Naive thymus-derived CD4-positive, alpha-beta T cell (primary cell): ENCODE measurements at places on chromosomes 7 and 10. TPM values are rescaled to one million over a fixed set of nuclear protein-coding genes. Genes with fewer than 3 reads are reported as not detected.

DNA sequence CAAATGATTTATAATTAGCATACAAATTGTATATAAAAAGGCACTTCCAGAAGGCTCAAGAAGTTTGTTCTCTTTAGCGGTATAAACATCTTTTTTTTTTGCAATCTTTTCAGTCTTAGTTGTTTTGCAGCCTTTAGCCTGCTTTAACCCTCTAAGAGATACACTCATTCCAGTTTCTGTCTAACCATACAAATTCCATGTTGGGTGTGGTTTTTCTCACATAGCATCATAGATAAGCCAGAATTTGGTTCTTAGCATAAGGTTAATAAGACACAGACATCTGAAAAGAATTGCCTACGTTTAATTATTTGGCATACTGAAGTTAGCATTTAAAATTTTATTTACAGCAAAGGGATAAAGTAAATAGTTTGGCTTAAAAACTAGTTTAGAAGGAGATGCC is 92.5 kb upstream of the NPVF start:
- no peaks in the 10 kb centered on the region for H3K36me3 ChIP-seq
- DNase-seq: no peak
- peaks cover 1% of the 10 kb centered on the region for H3K27me3 ChIP-seq
- H3K4me3 ChIP-seq: no peak overlapping the region

DNA sequence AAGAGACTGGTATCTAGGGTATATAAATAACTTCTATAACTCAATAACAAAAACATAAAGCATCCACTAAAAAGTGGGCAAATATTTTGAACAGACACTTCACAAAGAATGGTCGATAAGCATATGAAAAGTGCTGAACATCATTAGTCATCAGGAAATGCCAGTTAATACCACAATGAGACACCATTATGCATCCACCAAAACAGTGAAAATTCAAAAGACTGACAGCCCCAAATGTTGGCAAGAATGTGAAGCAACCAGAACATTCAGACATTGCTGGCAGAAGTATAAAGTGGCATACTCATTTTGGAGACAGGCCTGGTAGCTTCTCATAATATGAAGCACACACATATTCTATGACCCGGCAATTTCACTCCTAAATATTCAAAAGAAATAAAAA is 26.5 kb upstream of the GSAP start:
- H3K27ac ChIP-seq: no peak overlapping the region
- no peaks in the 10 kb centered on the region for H3K36me3 ChIP-seq
- DNase-seq: no peak
- no peaks in the 10 kb centered on the region for H3K4me1 ChIP-seq
- H3K4me3 ChIP-seq: no peak overlapping the region
- H3K27me3 ChIP-seq: no peaks in the 10 kb centered on the region

GRCh38 chr10:6455592-6455991 is 124.5 kb downstream of the PRKCQ start:
- H3K27me3 ChIP-seq: no peaks in the 10 kb centered on the region
- H3K4me1 ChIP-seq: no peaks in the 10 kb centered on the region
- H3K4me3 ChIP-seq: no peak overlapping the region
- no peak overlapping the region for H3K27ac ChIP-seq
- H3K36me3 ChIP-seq: peaks cover 35% of the 10 kb centered on the region

GRCh38 chr10:132929953-132930548 is 12.3 kb downstream of the CFAP46 start:
- no peaks in the 10 kb centered on the region for H3K27me3 ChIP-seq
- H3K36me3 ChIP-seq: no peaks in the 10 kb centered on the region
- H3K4me1 ChIP-seq: no peaks in the 10 kb centered on the region
- H3K4me3 ChIP-seq: no peak overlapping the region
- no peak for DNase-seq
- no peak overlapping the region for H3K27ac ChIP-seq

DNA sequence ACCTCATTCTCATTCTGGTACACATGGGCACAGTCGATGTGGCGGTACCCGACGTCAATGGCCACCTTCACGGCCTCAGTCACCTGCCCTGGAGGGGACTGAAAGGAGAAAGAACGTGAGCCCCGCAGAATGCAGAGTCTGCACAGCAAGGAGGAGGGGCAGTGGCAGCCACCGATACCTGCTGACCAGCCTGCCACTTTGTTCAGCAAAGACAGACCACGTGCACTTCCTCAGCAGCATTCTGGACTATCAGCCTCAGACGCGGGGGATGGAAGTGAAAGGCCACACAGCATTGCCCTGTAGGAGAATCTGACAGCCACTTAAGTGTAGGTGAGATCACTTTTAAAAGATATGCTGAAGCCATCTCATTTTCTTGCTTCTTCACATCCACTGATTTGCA is 7.2 kb downstream of the AKR1B1 start:
- no peaks in the 10 kb centered on the region for H3K27me3 ChIP-seq
- no peak for DNase-seq
- peaks cover 17% of the 10 kb centered on the region for H3K4me1 ChIP-seq

GRCh38 chr7:129707910-129708499 is 96.5 kb downstream of the NRF1 start:
- H3K27me3 ChIP-seq: no peaks in the 10 kb centered on the region
- H3K4me3 ChIP-seq: no peak overlapping the region
- no peak overlapping the region for H3K27ac ChIP-seq
- H3K36me3 ChIP-seq: peaks cover 18% of the 10 kb centered on the region
- H3K4me1 ChIP-seq: no peaks in the 10 kb centered on the region

DNA sequence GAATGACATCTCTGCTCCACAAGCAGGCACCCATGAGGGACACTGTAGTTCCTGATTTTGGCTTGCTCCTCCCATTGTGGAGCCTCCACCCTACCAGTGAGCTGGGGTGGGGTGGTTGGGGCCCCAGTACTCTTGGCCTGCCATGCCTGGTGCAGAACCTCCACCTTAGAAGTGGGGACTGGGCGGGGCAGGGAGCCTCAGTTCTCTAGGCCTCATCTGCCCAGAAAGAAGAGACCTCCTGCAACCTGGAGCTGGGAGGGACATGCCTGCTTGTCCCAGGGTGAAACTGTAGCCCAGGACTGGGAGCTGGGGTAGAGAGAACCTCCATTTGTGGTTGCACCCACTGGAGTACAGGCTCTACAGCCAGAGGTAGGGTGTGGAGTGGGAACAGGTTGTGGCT is 14.4 kb downstream of the RAMP3 start:
- no peaks in the 10 kb centered on the region for H3K27me3 ChIP-seq
- no peaks in the 10 kb centered on the region for H3K4me1 ChIP-seq
- H3K27ac ChIP-seq: no peak overlapping the region
- H3K36me3 ChIP-seq: no peaks in the 10 kb centered on the region
- no peak for DNase-seq

- H3K36me3 ChIP-seq: no peaks in the 10 kb centered on the region
- no peak overlapping the region for H3K27ac ChIP-seq
- H3K4me1 ChIP-seq: no peaks in the 10 kb centered on the region
- no peak for DNase-seq
- H3K4me3 ChIP-seq: no peak overlapping the region
Measured at GRCh38 chr7:91847876-91848588, 32.5 kb downstream of the MTERF1 start.

DNA sequence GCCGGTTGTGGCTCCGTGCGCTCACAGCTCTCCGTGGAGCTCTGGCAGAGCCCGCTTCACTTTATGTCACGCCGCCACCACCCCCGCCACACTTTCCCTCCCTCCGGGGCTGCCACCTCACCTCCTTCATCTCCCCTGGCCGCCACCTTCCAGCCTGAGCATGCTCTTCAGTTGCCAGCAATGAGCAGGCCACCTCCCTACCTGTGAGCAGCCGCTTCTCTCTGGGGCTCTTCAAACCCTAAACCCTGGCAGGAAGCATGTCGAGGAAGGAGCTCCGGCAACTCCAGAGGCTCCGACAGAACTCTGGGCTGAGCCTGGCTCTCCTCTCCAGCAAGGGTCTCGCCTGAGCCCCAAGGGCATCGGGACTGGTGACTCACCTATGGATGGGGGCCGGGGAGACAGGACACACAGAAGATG is 36.7 kb downstream of the GBX1 start:
- no peak for DNase-seq
- no peak overlapping the region for H3K27ac ChIP-seq
- H3K36me3 ChIP-seq: no peaks in the 10 kb centered on the region

The TEX36 gene
- not detected for polyA plus RNA-seq

The C7orf33 gene
- polyA plus RNA-seq: not detected

The EXOC4 gene
- polyA plus RNA-seq: 48.9 TPM
